ENCODE measurements at places on chromosomes 2 and 18. TPM values are rescaled to one million over a fixed set of nuclear protein-coding genes. Genes with fewer than 3 reads are reported as not detected.

DNA sequence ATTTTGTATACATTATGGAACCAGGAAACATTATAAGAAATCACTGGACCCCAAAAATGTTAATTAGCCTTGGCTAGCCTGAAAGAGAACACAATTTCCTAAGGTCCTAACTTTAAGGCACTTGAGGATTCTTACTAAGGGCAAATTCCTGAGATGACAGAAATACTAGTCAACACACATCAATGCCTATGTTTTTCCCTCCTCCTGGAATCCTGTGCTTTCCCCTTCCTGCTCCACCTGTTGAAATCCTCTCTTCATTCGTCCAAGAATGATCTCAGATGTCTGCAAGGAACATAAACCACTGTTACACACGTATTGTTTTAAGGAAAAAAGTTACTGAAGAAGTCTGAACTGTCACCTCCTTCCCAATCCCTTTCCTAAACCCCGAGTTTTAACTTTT lies 21.2 kb upstream of the DARS1 start:
- no peak for DNase-seq
- no peak overlapping the region for H3K27ac ChIP-seq
- H3K36me3 ChIP-seq = no peaks in the 10 kb centered on the region
- no peak overlapping the region for H3K4me3 ChIP-seq

DNA sequence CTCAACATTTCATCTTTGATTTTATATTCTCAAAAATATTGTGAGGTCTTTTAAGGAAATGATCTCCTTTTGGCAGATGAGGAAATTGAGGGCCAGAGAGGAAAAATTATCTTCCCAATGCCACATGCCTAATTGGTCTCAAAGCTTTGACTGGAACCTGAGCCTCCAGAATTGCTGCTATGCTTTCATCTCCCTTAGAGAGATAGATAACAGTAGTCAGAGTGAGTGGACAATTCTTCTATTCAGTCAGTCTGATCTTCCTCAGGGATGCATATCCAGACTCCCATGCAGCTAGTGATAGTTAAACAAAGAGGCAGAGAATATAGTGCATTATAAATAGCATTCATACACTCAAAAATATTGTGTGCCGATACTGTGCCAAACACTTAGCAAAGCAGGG lies 3.8 kb upstream of the CLASP1 start:
- peaks cover 17% of the 10 kb centered on the region for H3K4me1 ChIP-seq
- no peak for DNase-seq
- no peak overlapping the region for H3K4me3 ChIP-seq
- H3K27ac ChIP-seq = no peak overlapping the region

GRCh38 chr2:133667085-133667484 lies 98.8 kb upstream of the NCKAP5 start:
- H3K27ac ChIP-seq = no peak overlapping the region
- no peaks in the 10 kb centered on the region for H3K36me3 ChIP-seq
- no peak overlapping the region for H3K4me3 ChIP-seq

- no peak overlapping the region for H3K27ac ChIP-seq
- no peaks in the 10 kb centered on the region for H3K27me3 ChIP-seq
- no peak for DNase-seq
- H3K36me3 ChIP-seq = no peaks in the 10 kb centered on the region
- no peaks in the 10 kb centered on the region for H3K4me1 ChIP-seq
- H3K4me3 ChIP-seq = no peak overlapping the region
These were observed 317.8 kb upstream of the ZNF521 start for GRCh38 chr18:25669741-25670140.

DNA sequence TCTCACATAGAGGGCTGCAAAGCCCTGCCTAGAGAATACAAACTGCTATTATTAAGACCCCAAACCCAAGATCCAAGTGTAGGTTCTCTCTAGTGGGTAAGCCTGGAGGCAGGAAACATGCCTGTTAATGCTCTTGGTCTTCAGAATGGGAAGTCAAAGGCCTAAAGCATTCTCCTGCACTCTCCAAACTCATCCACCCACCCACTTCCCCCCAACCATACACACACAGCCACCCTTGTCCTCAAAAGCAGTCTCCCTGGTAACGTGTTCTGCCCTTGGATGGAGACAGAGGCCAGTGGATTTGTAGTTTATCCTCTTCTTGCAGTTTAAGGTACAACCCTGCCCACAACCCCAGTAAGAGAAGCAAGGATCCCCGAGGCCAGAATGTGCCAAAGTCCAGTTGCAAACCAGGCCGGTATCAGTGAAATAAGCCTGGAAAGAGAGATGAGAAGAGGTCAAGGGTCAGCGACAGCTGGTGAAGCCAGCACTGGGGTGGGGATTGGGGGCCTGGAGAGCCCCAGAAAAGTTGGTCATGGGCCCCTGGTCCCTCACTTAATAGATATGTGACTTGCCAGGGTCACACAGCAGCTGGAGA lies 23.0 kb downstream of the TMEM247 start:
- H3K36me3 ChIP-seq = no peaks in the 10 kb centered on the region
- H3K27ac ChIP-seq = no peak overlapping the region

- no peaks in the 10 kb centered on the region for H3K4me1 ChIP-seq
- no peak overlapping the region for H3K27ac ChIP-seq
- H3K36me3 ChIP-seq = no peaks in the 10 kb centered on the region
- H3K4me3 ChIP-seq = no peak overlapping the region
These were observed 566.1 kb downstream of the TMEM182 start for GRCh38 chr2:103327966-103328365.

- H3K36me3 ChIP-seq = no peaks in the 10 kb centered on the region
- no peaks in the 10 kb centered on the region for H3K27me3 ChIP-seq
- H3K27ac ChIP-seq = no peak overlapping the region
These were observed 13.3 kb downstream of the NTSR2 start for GRCh38 chr2:11656671-11657101.

GAL3ST2 gene
- total RNA-seq = not detected

PTPRN gene
- not detected for total RNA-seq

TFCP2L1 gene
- 2.2 TPM for total RNA-seq

PDE1A gene
- 4.9 TPM for total RNA-seq

EVX2 gene
- total RNA-seq = not detected

Data from gastrocnemius medialis (tissue), 4 donors.